Tibial nerve (tissue), 4 donors: ENCODE measurements at places on chromosomes 3 and 15. TPM values are rescaled to one million over a fixed set of nuclear protein-coding genes. Genes with fewer than 3 reads are reported as not detected.

Gene CD276
- 58.0 TPM for total RNA-seq

DNA sequence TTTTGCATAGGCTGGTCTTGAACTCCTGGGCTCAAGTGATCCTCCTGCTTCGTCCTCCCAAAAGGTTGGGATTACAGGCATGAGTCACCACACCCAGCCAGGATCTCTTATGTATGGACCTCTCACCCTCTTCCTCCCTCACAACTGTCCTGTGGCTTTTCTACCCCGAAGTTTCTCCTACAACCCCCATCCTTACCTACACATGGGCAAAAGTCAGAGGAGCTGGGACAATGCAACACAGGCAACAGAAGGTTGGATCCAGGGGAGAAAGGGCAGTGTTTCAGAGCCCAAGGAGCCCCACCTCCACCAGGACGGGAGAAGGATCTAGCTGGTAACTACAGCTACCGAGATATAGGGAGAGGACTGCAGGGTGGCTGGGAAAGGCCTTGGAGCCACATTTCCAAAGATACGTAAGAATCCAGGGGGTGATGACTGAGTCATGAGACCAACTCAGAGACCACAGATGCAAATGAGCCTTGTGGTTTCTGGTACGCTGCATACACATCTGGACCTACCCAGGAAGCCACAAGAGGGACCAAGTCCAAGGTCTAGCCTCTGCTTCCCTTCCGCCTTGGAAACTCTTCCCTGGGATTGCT is 13.6 kb downstream of the IGDCC4 start:
- no peaks in the 10 kb centered on the region for H3K27me3 ChIP-seq
- no peak overlapping the region for H3K27ac ChIP-seq
- DNase-seq = no peak
- no peaks in the 10 kb centered on the region for H3K4me1 ChIP-seq

Gene ZDHHC19
- not detected for total RNA-seq

DNA sequence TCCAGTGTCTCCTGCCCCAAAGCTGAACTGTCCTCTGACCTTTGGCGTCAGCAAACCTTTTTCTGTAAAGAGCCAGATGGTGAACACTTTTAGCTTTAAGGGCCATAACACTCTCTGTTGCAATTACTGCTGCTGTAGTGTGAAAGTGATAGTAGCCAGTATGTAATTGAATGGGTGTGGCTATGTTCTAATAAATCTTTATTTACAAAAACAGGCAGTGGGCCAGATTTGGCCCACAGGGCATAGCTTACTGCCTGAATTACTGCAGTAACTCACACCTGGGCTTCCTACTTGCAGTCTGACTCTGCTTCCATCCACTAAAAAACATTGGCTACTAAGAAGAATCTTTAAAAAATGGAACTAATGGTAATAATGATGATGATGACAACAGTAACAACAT is 68.0 kb upstream of the SLC6A11 start:
- no peak for DNase-seq
- no peak overlapping the region for H3K27ac ChIP-seq
- no peaks in the 10 kb centered on the region for H3K4me1 ChIP-seq
- H3K27me3 ChIP-seq = no peaks in the 10 kb centered on the region
- no peaks in the 10 kb centered on the region for H3K36me3 ChIP-seq

Gene GP5
- not detected for total RNA-seq

DNA sequence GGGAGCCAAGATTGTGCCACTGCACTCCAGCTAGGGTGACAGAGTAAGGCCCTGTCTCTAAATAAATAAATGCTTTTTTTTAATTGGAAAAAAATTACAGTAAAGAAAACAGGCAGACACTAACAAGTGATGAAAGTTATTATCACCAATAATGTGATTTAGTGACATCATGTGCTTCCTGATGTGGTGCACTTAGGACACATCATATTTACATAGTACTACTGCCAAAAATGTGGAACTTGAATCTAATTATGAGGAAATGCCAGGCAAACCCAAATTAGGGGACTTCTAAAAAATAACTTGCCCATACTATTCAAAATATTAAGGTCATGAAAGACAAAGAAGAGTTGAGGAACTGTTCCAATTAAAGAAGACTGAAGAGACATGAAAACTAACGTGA is 30.8 kb downstream of the MAP4 start:
- no peaks in the 10 kb centered on the region for H3K36me3 ChIP-seq
- peaks cover 9% of the 10 kb centered on the region for H3K4me1 ChIP-seq
- no peaks in the 10 kb centered on the region for H3K27me3 ChIP-seq
- no peak for DNase-seq

Gene MLF1
- total RNA-seq = 17.3 TPM

Gene NR2C2
- 54.3 TPM for total RNA-seq

- H3K4me1 ChIP-seq = no peaks in the 10 kb centered on the region
- no peaks in the 10 kb centered on the region for H3K27me3 ChIP-seq
- no peak overlapping the region for H3K4me3 ChIP-seq
Measured at GRCh38 chr3:132626955-132627354, 29.9 kb downstream of the ACKR4 start.

Gene PAQR5
- total RNA-seq = 3.0 TPM

Gene BFSP2
- not detected for total RNA-seq

Gene ZNF770
- total RNA-seq = 22.5 TPM

DNA sequence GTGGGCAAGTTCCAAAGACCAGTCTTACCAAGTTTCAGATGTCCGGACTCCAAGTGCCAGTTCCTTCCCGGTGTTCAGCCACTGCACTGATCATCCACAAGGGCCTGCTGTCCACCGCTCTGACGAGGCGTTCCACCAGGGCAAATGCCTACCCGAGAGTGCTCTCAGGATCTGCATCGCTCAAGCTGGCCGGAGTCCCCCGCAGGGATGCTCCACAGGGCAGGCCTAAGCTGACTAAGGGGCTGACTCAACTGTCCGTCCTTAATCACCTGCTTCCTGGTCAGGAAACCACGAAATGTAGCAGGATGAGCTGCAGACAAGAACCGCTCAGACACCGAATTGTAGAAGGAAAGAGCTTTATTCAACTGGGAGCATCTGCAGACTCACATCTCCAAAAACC is 341.6 kb downstream of the KCNH8 start:
- no peak overlapping the region for H3K4me3 ChIP-seq
- H3K4me1 ChIP-seq = no peaks in the 10 kb centered on the region
- no peaks in the 10 kb centered on the region for H3K36me3 ChIP-seq

GRCh38 chr3:156478891-156479290 is 76.0 kb downstream of the SSR3 start:
- H3K4me1 ChIP-seq = peaks cover 9% of the 10 kb centered on the region
- H3K27me3 ChIP-seq = no peaks in the 10 kb centered on the region
- H3K36me3 ChIP-seq = no peaks in the 10 kb centered on the region
- no peak overlapping the region for H3K27ac ChIP-seq

GRCh38 chr15:34122771-34123183 is 20.9 kb downstream of the PGBD4 start:
- DNase-seq = no peak
- no peaks in the 10 kb centered on the region for H3K36me3 ChIP-seq
- no peaks in the 10 kb centered on the region for H3K4me1 ChIP-seq
- H3K27me3 ChIP-seq = no peaks in the 10 kb centered on the region
- H3K4me3 ChIP-seq = no peak overlapping the region
- H3K27ac ChIP-seq = no peak overlapping the region

Gene FBXO40
- total RNA-seq = not detected

DNA sequence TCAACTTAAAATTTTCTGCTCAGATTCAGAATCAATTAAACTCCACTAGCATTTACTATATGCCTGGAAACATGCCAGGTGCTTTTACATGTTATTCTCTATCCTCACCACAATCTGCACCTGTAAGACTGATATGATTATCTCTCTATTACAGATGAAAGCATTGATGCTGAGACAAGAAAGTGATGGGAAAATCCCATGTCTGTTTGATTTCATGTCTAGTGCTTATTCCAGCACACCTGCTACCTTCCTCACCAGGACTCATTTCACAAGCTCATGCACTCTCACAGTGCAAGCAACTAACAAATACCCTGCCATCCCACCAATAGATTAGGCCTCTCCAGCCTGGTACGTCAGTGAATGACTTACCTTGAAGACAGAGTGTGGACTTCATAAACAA is 25.0 kb upstream of the BCL6 start:
- no peaks in the 10 kb centered on the region for H3K4me1 ChIP-seq
- DNase-seq = no peak
- no peak overlapping the region for H3K27ac ChIP-seq

GRCh38 chr15:93882141-93882540 is 349.2 kb upstream of the MCTP2 start:
- H3K27me3 ChIP-seq = no peaks in the 10 kb centered on the region
- H3K4me3 ChIP-seq = no peak overlapping the region
- no peaks in the 10 kb centered on the region for H3K4me1 ChIP-seq
- H3K27ac ChIP-seq = no peak overlapping the region

DNA sequence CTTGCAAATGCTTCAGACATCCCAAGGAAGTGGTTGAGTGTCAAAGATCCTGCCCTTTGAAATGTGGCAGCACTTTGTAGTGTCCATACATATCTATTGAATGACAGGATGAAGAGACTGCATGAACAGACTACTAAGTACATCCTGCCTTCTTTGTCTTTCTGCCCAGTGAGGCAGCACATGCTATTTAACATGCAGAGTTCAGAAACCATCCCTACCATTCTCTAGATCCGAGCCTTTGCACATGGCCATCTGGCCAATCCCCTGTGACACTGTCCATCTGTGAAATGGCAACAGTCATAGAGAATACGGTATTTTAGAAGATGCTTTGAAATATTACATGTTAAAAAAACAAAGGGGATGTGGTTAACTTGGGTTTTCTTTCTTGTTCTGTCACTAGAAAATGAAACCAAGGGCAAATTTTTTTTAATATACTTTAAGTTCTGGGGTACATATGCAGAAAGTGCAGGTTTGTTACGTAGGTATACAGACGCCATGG is 519.6 kb downstream of the NTRK3 start:
- H3K4me1 ChIP-seq = peaks cover 6% of the 10 kb centered on the region
- no peaks in the 10 kb centered on the region for H3K27me3 ChIP-seq
- no peaks in the 10 kb centered on the region for H3K36me3 ChIP-seq
- no peak overlapping the region for H3K4me3 ChIP-seq
- no peak overlapping the region for H3K27ac ChIP-seq

- H3K4me1 ChIP-seq = no peaks in the 10 kb centered on the region
- no peak for DNase-seq
- no peak overlapping the region for H3K27ac ChIP-seq
- H3K36me3 ChIP-seq = no peaks in the 10 kb centered on the region
Measured at GRCh38 chr3:23815879-23816278, 10.1 kb downstream of the UBE2E1 start.

Gene SST
- not detected for total RNA-seq

DNA sequence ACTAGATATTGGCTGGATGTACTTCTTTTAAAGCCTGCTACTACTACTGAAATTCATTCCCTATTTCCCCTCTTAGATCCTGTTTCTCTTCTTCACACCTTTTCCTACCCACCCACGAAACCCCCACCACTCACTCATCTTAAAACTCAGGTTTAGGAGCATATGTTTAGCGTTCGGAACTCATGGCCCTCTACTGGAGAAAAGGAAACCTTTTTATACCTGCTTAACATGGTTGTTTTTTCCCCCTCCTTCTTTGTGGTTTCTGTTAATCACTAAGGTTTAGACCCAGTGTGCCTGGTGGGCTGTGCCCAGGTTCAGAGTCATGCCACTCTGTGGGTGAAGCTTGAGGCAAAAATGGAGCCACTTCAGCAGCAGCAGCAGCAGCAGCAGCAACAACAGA is 2.6 kb downstream of the ARID3B start:
- DNase-seq = no peak
- H3K36me3 ChIP-seq = no peaks in the 10 kb centered on the region
- H3K27me3 ChIP-seq = no peaks in the 10 kb centered on the region

DNA sequence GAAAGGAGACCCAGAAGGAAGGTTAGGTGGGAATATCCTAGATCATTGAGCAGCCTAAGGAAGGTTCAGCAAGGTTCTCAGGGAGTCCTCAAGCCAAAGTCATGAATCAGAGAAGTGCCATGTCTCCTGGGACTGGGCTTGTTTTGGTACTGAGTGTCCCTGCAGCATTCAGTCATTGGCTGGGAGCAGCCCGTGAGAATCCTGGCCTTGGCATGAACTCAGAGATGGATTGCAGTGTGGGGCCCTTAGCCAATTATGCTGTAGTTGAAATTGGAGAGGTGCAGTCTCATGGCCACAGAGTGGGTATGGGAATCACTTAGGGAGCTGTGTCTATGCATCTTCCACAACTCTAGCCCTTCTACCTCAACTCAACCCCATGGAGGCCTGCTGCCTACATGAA is 17.0 kb upstream of the PPM1L start:
- H3K4me1 ChIP-seq = no peaks in the 10 kb centered on the region
- H3K27me3 ChIP-seq = no peaks in the 10 kb centered on the region
- no peaks in the 10 kb centered on the region for H3K36me3 ChIP-seq
- H3K27ac ChIP-seq = no peak overlapping the region
- peak; percentile 7 for DNase-seq

Gene PCSK6
- total RNA-seq = 15.3 TPM

Gene TRPM1
- total RNA-seq = not detected

Gene CMTM8
- 6.3 TPM for total RNA-seq

DNA sequence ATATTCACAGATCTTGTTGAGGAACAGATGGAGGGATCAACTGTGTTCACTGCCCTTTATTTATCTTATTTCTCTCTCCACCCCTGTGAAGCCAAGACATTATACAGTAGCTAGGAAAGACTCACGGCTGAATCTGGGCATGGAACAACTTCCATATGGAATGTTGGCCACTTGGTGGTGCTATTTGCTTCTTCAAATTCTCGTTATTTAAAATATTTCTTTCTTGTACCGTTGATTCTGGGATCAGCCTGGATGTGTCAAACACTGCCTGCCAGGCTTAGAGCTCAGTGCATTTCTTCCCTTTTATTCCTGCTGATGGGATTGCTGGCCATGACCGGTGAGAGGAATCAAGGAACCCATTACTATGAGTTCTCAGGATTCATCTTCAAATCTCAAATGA is 17.5 kb upstream of the GASK1A start:
- DNase-seq = peak; percentile 16
- H3K4me1 ChIP-seq = peaks cover 3% of the 10 kb centered on the region
- H3K27ac ChIP-seq = no peak overlapping the region

- DNase-seq = peak; percentile 55
- H3K4me3 ChIP-seq = peak overlapping the region; percentile 93
- peak overlapping the region; percentile 96 for H3K27ac ChIP-seq
- H3K36me3 ChIP-seq = no peaks in the 10 kb centered on the region
Measured at GRCh38 chr15:52677593-52678467, 1.4 kb downstream of the ATOSA start.

GRCh38 chr3:159560214-159560979 is 428.2 kb upstream of the IL12A start:
- no peaks in the 10 kb centered on the region for H3K4me1 ChIP-seq
- H3K36me3 ChIP-seq = no peaks in the 10 kb centered on the region
- DNase-seq = no peak
